ENCODE measurements at places on chromosomes 13 and 19.

- peaks cover 25% of the 10 kb centered on the region for H3K36me3 ChIP-seq
- no peaks in the 10 kb centered on the region for H3K27me3 ChIP-seq
- no peak overlapping the region for H3K27ac ChIP-seq
- no peak overlapping the region for H3K4me3 ChIP-seq
These were observed 2.2 kb downstream of the CEP89 start for GRCh38 chr19:32969549-32969948.

DNA sequence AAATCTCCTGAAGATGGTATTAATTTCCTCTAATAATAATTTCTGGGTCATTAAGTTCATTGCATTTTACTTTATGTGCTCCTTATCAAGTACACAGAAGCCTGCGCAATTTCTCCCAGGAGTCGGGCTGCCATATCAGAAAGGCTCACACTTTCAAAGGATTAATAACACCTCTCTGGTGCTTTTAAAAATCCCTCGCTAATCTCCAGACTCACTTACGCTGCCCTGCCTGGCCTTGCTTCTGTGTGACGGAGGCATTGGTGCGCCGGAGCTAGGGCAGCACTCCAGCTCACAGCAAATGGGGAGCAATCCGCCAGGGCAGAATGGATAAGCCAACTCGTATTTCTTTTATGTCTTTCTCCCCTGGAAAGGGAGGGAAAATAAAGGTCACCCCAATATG, 300.8 kb downstream of the EFNB2 start:
- H3K27me3 ChIP-seq: peaks cover 40% of the 10 kb centered on the region
- DNase-seq: no peak
- no peak overlapping the region for H3K4me3 ChIP-seq
- no peak overlapping the region for H3K27ac ChIP-seq
- H3K36me3 ChIP-seq: no peaks in the 10 kb centered on the region

DNA sequence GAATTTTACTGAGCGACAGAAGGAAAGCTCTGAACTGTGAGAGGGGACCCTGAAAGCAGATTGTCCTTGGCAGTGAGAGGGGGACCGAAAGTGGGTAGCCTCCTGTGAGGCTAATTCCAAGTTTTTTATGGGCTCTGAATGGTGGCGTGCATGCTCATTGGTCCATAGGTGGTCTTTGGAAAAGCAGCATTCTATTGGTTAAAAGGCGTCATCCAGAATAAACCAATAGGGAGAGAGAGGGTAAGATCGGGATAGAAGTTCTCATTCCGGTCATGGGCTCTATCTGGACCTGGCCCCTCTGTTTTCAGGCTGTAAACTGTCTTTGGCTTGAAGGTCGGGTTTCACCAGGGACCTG, 539.8 kb upstream of the PCDH9 start:
- H3K4me1 ChIP-seq: no peaks in the 10 kb centered on the region
- H3K36me3 ChIP-seq: no peaks in the 10 kb centered on the region
- H3K4me3 ChIP-seq: no peak overlapping the region
- no peak overlapping the region for H3K27ac ChIP-seq

DNA sequence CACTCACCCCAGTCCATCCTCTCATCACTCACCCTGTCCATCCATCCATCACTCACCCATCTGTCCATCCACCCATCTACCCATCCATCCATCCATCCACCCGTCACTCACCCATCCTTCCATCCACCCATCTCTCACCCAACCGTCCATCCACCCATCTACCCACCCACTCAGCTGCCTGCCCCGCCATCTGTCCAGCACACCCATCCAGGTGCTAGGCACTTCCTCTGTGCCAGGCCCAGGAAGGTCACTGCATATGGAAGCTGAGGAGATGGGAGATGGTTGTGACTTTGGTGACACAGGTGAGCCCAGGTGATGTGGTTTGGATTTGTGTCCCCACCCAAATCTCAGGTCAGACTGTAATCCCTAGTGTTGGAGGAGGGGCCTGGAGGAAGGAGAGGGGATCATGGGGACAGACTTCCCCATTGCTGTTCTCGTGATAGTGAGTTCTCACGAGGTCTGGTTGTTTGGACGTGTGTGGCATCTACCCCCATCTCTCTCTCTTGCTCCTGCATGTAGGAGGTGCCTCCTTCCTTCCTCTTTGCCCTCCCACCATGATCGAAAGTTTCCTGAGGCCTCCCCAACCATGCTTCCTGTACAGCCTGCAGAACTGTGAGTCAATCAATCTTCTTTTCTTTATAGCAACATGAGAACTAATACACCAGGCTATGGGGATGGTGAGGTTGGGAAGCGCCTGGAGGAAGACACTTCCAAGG, 15.9 kb upstream of the C13orf46 start:
- peaks cover 11% of the 10 kb centered on the region for H3K36me3 ChIP-seq
- H3K4me1 ChIP-seq: peaks cover 18% of the 10 kb centered on the region
- H3K27me3 ChIP-seq: no peaks in the 10 kb centered on the region
- no peak overlapping the region for H3K4me3 ChIP-seq

DNA sequence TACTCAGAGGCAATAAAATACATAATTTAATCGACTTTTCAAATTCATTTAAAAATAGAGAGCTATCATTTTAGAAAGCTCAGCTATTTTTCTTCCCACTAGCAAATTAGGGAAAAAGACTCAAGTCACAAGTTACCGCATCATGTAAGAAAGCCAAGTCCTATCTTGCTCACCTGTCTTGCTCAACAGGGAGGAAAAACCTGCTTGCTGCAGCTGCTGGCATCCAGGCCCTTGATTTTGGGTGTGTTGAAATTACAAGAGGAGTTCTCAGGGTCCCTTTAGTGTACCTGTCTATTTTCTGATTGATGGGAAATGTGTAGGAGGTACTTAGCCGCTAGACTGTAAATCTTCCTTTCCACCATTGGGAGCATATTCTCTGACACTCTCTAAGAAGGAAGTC, 22.2 kb downstream of the SLC10A2 start:
- H3K36me3 ChIP-seq: no peaks in the 10 kb centered on the region
- H3K4me1 ChIP-seq: no peaks in the 10 kb centered on the region
- DNase-seq: no peak
- H3K27me3 ChIP-seq: no peaks in the 10 kb centered on the region
- H3K4me3 ChIP-seq: no peak overlapping the region

GRCh38 chr13:25910991-25911419, 140.8 kb downstream of the SHISA2 start:
- H3K27me3 ChIP-seq: peaks cover 29% of the 10 kb centered on the region
- no peak for DNase-seq
- no peak overlapping the region for H3K27ac ChIP-seq

GRCh38 chr13:77810430-77810829, 108.2 kb downstream of the EDNRB start:
- no peaks in the 10 kb centered on the region for H3K36me3 ChIP-seq
- no peaks in the 10 kb centered on the region for H3K27me3 ChIP-seq
- no peak for DNase-seq
- no peaks in the 10 kb centered on the region for H3K4me1 ChIP-seq
- no peak overlapping the region for H3K4me3 ChIP-seq

- DNase-seq: no peak
- H3K27me3 ChIP-seq: no peaks in the 10 kb centered on the region
- no peak overlapping the region for H3K4me3 ChIP-seq
- no peaks in the 10 kb centered on the region for H3K4me1 ChIP-seq
- no peak overlapping the region for H3K27ac ChIP-seq
These were observed 79.2 kb downstream of the SIPA1L3 start for GRCh38 chr19:37986048-37986750.

DNA sequence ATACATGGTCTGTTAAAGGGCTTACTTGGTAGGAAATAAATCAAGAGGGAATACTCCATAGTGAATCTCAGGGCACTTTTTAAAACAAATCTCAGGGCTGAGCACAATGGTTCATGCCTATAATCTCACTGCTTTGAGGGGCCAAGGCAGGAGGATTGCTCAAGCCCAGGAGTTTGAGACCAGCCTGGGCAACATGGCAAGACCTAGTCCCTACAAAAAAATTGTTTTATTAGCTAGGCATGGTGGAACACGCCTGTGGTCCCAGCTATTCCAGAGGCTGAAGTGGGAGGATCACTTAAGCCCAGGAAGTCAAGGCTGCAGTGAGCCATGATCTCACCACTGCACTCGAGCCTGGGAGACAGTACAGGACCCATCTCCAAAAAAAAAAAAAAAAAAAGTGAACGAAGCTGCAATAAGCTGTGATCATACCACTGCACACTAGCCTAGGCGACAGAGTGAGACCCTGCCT, 25.2 kb downstream of the ABCC4 start:
- no peak overlapping the region for H3K4me3 ChIP-seq
- DNase-seq: no peak
- no peaks in the 10 kb centered on the region for H3K27me3 ChIP-seq
- H3K4me1 ChIP-seq: peaks cover 53% of the 10 kb centered on the region
- H3K36me3 ChIP-seq: no peaks in the 10 kb centered on the region
- H3K27ac ChIP-seq: peak overlapping the region; percentile 30

DNA sequence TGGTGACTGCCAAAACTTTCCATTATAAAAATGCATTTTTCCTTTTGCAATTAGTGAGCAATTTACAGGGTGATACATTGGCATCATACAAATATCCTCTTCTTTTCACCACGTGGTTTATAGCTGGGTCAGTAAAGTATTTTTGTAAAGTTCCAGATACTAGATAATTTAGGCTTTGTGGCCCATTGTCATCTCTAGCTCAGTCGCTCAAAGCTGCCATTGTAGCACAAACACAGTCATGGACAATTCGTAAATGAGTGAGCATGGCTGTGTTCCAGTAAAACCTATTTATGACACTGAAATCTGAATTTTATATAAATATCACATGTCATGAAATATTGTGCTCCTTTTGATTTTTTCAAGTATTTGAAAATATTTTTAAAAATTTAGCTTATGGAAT, 162.9 kb downstream of the USP12 start:
- no peak for DNase-seq
- no peak overlapping the region for H3K4me3 ChIP-seq
- H3K27me3 ChIP-seq: peaks cover 22% of the 10 kb centered on the region
- no peak overlapping the region for H3K27ac ChIP-seq

DNA sequence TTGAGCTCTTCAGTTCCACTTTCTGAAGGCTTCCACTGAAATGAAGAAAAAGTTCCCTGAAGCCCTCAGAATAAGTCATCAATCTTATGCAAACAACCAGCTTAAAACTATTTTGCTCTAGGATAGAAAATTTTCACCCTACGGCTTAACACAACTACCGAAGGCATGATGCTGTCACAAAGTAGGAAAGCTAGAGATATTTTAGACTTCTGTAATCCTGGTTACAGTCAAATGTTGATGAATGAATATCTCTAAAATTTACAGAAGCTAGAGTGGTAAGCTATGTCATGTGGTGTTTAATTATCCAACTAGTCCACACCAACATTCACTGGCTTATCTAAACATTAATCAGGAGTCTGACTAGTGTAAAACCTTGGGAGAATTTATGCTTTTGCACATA, 197.9 kb downstream of the SUCLA2 start:
- no peaks in the 10 kb centered on the region for H3K36me3 ChIP-seq
- no peaks in the 10 kb centered on the region for H3K27me3 ChIP-seq
- no peak overlapping the region for H3K27ac ChIP-seq
- no peaks in the 10 kb centered on the region for H3K4me1 ChIP-seq
- H3K4me3 ChIP-seq: no peak overlapping the region
- DNase-seq: no peak

DNA sequence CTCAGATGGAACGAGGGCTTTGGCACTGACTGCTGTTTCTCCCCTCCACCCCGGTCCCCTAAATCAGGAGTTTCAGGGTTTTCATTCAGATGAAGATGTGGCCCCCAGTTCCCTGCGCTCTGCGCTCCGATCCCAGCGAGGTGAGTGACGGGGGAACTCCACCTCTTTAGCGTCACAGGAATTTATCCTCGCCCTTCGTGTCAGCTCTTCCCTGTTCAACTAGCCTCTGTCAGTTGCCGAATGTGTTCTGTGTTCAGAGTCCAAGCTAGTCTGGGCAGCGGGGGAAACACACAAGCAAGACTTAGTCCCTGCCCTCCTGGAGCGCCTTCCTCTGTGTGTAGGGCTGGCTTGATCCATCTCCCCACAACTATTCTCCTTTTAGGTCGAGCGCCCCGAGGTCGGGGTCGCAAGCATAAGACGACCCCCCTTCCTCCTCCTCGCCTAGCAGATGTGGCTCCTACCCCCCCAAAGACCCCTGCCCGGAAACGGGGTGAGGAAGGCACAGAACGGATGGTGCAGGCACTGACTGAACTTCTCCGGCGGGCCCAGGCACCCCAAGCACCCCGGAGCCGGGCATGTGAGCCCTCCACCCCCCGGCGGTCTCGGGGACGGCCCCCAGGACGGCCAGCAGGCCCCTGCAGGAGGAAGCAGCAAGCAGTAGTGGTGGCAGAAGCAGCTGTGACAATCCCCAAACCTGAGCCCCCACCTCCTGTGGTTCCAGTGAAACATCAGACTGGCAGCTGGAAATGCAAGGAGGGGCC, 1.8 kb downstream of the KMT2B start:
- peaks cover 47% of the 10 kb centered on the region for H3K4me1 ChIP-seq
- peaks cover 48% of the 10 kb centered on the region for H3K36me3 ChIP-seq
- H3K27me3 ChIP-seq: no peaks in the 10 kb centered on the region
- H3K27ac ChIP-seq: peak overlapping the region; percentile 8

- no peaks in the 10 kb centered on the region for H3K27me3 ChIP-seq
- H3K36me3 ChIP-seq: no peaks in the 10 kb centered on the region
- no peak overlapping the region for H3K27ac ChIP-seq
- no peak for DNase-seq
These were observed 96.3 kb downstream of the DACH1 start for GRCh38 chr13:71770710-71771109.

- peak overlapping the region; percentile 54 for H3K27ac ChIP-seq
- H3K4me3 ChIP-seq: no peak overlapping the region
- peaks cover 37% of the 10 kb centered on the region for H3K4me1 ChIP-seq
- H3K27me3 ChIP-seq: no peaks in the 10 kb centered on the region
These were observed 85.7 kb downstream of the NUFIP1 start for GRCh38 chr13:44903574-44903985.

DNA sequence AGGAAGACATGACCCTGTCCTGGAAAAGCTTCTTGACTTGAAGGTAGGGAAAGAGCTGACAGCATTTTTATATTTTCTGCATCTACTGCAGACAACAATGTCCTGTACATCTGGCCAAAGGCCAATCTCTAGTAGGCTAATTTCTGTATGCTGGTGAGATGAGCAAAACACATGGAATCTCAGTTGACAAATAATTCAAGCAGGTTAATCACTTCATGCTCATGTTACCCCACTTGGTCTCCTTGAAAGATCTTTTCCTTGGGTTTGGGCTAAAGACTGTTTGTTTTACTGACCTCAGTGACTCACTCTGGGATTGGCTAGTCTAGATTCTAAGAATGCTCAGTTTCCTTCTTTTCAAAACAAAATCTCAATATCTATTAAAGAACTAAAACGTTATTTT, 298.8 kb downstream of the LMO7 start:
- H3K36me3 ChIP-seq: no peaks in the 10 kb centered on the region
- no peak overlapping the region for H3K27ac ChIP-seq
- no peaks in the 10 kb centered on the region for H3K4me1 ChIP-seq
- H3K27me3 ChIP-seq: no peaks in the 10 kb centered on the region
- no peak overlapping the region for H3K4me3 ChIP-seq
- DNase-seq: no peak

All from left ventricle myocardium inferior (tissue), 1 donor.